MG63 (cell line): ENCODE measurements at places on chromosomes 3 and 15.

DNA sequence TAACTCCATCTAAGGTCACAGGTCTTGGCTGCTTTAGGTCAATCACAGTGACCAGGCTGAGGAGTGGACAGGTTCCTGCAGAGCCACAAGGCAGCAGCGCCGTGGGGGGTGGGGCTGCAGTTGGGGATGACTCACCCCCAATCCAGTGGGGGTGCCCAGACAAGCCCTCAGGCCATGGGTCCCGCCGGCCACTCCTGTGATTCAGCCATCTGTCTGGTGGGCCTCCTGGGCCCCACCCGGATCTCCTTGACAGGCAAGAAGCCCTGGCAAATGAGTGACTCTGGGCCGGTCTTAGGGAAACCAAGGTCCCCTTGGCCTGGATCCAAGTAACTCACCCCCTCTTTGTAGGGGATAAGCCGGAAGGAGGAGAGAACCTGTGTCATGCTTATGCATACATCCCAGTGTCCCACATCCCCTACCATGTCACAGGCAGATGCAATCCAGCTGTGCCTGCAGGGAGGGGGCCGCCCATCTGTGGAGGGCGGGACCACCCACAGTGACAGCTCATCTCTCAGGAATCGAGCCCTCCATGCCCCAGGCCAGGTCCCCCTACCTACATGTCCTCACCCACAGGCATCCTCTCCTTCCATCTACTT lies 495 bp upstream of the COL7A1 start:
- peak; percentile 75 for DNase-seq

DNA sequence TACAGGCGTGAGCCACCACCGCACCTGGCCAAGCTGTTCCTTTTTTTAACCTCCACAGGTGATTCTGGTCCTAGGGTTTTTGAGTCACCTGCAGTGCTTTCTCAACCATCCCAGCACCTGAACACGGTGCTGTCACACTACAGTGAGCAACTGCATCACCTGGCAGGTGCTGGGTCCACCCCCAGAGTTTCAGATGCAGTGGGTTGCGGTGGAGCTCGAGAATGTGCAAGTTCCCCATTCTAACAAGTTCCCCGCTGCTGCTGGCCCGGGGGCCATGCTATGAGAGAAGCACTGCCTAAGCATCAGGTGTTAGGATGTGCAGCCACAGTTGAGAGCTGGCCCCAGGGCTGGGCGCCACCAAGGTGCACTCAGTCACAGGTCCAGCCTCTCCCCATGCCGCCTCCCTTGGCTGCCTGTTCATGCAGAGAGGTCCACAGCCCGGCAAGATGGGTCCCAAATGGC lies 18.0 kb downstream of the ISG20 start:
- DNase-seq: no peak

- no peak for DNase-seq
Measured at GRCh38 chr3:14297784-14298236, 104.6 kb upstream of the SLC6A6 start.

GRCh38 chr15:87850916-87851315 lies 405.6 kb downstream of the NTRK3 start:
- DNase-seq: no peak

DNA sequence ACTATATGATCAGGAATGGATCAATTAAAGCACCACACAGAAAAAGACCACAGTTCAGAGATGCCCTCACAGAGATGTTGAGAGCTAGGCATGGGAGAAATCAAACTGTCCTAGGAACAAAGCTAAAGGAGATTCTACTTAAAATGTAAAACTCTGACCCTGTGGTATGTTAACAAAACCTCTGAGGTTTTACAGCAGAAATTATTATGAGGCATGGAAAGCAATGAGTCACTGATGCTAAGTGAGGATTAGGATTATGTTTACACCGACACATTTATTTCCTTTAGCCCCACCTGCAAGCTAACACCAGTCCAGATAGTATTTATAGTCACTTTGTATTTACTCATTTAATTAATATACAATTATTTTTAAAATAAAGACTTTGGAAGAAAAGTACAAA lies 1242.2 kb downstream of the OTOL1 start:
- no peak for DNase-seq

DNA sequence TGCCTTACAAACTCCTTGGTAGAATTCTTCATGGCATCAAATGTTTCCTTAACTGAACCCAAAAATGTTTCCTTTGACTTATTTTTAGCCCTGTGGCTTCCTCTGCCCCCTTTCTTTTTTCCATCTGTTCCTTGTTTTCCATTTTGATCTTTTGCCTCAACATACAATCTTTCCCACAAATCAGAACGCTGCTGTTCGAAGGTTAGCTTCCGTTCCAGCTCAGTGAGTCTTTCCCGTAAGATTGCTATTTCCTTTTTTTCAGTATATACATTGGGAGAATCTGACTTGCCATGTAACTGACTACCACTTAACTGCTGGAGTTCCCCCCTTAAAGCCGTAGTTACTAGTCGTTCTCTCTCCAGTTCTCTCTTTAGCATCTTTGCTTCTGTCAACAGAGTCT lies 41.2 kb downstream of the PIGB start:
- DNase-seq: no peak

DNA sequence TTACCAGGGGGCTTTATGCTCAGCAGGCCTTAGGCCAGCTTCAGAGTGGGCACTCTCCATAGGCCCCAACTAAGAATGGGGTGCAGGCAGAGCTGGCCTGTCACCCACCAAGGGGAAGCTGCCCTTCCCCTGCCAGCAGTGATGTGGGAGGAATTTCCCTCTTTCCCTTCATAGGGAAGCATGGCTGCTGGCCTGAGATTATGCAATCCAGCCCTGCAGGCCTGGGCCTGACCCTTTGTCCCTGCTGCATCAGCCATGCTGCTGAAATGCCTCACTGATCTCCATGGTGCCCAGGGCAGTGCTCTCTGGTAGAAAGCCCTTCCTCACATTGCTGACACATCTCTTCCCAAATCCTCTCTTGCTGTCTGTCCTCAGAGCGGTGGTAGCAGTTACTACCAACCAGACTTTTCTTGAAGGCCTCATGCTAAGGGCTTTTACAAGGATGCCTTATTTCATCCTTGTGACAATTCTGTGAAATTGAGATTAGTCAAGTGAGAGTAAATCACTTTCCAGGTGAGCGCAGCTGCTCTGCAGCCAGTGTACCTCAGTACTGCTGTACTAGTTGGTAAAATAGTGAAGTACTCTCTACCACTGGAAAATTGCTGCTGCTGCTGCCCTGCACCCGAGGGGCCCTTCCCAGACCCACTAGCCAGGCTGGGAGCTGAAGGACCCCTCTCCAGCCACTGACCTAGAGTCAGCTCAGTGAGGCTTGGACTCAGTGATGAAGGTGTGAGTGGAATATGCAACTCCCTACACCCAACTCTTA lies 33.8 kb downstream of the MRAS start:
- peak; percentile 42 for DNase-seq

DNA sequence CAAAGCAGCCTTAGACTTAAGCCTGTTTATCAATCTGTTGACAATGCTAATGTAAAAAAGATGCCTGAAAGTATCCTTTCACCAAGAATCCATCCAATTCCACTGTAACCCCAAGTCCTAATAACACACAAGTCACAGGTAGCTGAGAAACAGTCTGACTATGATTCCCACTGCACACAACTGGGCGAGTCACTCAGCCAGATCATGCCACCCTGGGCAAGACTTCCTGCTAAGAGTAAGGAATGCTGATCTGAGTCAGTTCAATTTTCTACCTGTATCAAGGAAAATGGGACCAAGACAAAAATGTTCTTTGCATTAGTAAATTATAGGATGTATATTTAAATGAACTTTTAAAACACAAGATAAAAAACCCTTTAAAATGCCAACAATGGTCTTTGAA lies 33.3 kb downstream of the NPTN start:
- DNase-seq: peak; percentile 57
